ENCODE measurements at places on chromosomes 11 and 22.

GRCh38 chr22:21015466-21016006 lies 571 bp downstream of the P2RX6 start:
- DNase-seq: no peak

- DNase-seq: no peak
Observed at GRCh38 chr22:46239261-46240048, 10.6 kb downstream of the CDPF1 start.

DNA sequence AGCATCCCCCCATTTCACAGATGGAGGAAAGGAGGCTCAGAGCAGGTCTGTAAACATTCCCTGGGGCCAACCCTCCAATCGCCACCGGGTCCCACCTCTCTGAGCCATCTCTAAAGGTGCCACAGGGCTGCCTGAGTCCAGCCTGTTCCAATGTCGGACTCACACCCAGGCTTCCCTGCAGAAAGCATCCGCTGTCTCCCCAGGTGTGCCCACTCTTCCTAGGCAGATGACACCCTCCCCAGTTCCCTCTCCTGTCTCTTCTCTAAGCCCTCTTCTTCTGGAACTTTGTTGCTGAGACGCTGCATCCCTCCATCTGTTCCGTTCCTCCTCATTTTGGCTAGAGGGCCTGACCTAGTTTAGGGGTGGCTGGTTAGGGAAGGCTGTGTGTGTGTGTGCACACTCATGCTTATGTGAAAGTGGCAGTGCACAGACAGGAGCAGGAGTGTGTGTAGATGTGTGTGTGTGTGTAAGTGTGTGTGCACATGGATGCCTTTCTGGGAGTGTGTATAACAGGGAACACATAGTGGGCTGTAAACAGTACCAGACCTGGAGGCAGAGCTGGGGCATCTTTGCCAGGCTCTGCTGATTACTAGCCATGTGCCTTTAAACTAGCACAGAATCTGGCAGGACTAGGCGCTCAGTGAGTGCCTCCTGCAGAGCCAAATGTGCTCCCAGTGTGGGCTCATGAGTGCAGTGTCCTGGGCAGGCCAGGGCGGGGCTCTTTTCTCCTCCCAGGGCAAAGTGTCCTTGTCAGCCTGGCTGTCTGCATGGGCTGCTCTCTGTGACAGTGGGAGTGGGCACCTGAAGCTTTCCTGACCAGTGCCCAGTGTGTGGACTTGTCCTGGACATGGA lies 77.3 kb upstream of the NECTIN1 start:
- no peak for DNase-seq

DNA sequence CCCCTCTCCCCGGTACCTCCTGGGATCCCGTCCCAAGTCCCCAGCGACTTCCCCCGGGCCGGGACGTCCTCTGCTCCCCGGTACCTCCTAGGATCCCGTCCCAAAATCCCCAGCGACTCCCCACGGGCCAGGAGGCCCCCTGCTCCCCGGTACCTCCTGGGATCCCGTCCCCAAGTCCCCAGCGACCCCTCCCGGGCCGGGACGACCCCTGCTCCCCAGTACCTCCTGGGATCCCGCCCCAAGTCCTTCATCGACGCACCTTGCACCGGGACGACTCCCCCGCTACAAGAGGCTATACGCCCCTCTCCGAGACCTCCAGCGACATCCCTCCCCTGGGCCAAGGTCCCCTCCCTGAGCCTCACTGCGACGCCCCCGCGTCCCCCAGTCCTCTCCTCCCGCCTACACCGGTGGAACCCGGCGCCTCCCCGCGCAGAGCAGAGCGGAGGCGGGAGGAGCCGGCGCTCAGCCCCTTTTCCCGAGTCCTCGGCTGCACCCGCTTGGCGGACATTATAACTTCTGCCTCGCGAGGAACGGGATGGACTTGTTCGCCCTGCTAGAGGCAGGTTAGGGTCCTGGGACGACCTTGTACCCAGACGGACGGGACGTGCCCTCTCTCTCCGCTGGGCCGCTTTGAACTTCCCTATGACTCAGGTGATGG lies 912 bp downstream of the KREMEN1 start:
- no peak for DNase-seq

- no peak for DNase-seq
Observed at GRCh38 chr11:62105667-62106191, 18.1 kb upstream of the INCENP start.

DNA sequence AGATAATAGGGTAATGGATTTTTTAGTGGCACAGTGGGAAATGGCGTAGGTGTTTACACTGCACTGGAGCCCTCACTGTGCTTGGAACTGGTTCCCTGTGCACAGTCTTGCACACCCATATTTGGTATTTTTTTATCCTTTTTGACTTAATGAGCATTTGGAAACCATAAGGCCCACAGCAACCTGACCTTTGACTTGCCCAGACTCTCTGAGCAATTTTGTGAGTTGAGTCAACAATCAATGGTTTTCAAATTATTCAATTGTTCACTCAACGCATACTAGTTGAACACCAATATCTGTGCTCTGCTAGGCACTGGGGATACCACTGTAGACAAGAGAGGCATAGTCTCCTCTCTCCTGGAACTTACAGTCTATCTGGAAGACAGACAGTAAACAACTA lies 14.3 kb downstream of the CD44 start:
- no peak for DNase-seq

DNA sequence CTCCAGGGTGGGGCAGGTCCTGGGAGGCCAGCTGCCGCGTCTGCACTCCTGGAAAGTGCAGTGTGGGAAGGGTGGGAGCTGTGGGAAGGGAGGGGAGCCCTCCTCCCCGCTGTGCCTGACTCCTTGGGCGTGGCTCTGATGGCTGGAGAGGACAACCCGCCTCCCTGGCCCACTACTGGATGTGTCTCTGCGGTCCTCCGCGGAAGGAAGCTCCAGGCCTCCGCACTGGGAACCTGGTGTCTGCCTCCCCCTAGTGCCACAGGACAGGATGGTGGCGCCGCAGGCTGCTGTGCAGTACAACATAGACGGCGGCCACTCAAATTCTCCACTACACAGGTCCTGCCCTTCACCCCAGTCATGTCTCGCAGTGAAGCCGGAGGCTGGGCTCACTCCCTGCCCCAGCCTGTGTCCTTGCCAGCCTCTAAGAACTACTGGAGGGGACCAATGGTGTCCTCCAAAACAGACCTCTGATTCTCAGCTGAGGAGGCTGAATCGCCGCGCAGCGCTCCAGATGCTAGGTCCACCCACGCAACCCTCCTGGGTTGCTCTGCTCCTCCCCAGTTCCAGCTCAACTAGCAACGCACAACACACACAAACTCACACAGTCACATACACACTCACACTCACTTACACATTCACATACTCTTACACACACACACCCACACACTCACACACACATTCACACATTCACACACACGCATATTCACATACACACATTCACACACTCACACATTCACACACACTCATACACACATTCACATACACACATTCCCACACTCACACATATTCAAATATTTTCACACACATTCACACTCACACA lies 12.4 kb upstream of the DSCAML1 start:
- DNase-seq: no peak

DNA sequence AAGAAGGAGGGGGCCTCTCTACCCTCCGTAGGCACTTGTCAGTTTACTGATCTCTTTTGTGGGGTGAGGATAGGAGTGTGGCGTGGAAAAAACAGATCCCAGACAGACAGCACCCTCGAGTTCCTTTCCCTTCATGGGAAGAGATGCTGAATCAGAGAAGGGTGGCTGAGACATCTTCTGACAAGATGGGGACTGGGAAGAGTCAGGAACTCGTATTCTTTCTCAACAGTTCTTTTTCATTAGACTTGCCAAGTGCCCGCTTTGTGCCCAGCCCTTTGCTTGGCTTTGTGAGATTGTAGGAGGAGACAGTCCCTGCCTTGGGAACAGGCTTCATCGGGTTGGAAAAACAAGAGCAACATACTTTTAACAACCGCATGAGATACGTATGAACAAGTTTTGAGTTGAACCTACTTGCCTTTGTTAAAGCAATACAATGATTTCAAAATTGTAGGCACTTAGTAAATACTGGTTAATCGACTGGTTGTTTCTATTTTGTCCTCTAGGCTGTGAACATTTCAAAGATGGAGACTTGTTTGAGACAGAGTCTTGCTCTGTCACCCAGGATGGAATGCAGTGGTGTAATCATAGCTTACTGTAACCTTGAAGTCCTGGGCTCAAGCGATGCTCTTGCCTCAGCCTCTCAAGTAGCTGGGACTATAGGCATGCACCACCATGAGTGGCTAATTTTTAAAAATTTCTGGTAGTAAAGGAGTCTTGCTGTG lies 1.1 kb downstream of the RRM1 start:
- DNase-seq: no peak

All from cortex of kidney (tissue), 1 donor.